HFFc6 (cell line): ENCODE measurements at places on chromosomes 11 and 22. TPM values are rescaled to one million over a fixed set of nuclear protein-coding genes. Genes with fewer than 3 reads are reported as not detected.

DNA sequence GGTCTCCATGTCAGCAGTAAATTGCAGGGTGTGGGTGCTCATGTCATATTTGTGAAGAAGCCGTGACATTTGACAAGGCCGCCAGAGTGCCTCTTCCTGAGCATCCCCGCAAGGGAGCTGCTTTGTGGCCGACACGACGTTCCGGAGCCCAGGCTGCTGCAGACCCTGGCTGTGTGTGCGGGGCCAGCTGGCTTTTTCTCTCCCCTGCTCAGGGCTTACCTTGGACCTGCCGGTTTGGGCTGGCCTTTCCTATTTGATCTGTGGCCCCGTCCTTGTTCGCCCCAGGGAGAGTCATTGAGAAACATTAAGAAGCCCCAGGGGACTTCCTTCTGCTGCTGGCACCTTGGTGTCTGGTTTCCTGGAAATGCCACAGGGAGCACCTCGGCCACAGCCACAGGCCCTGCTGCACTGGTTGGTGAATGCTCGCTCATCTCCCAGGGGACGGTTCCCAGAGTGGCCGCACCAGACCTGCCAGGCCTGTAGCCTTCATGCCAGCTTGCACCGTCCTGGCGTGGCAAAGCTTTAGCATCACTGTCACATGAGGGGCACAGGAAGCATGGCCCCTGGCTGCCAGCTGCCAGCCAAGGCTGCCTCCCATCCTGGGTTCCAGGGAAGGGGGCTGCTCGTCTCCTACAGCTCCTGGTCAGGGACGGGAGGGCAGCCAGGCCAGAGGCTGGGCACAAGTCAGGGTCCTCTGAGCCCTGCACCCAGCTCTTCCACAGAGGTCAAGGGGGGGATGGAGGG lies 5.4 kb downstream of the GRK2 start:
- no peak for DNase-seq

GRCh38 chr11:95732930-95733602 lies 56.5 kb downstream of the FAM76B start:
- DNase-seq: no peak

- DNase-seq: no peak
These were observed 1.0 kb downstream of the FUT4 start for GRCh38 chr11:94544646-94545263.

- no peak for DNase-seq
These were observed 23.5 kb downstream of the TMEM184B start for GRCh38 chr22:38249301-38249700.

- DNase-seq: peak; percentile 15
These were observed 13.1 kb upstream of the LYVE1 start for GRCh38 chr11:10581481-10582019.

GRCh38 chr11:122895563-122895962 lies 13.0 kb downstream of the JHY start:
- no peak for DNase-seq

GRCh38 chr11:117231842-117232091 lies at the start of gene PCSK7:
Gene PCSK7, minus strand, starts transcription at chr11:117232073. Its CDS starts 2,229 bp downstream, at chr11:117229844.
- DNase-seq: peak; percentile 48

- DNase-seq: no peak
These were observed 9.7 kb downstream of the MRGPRD start for GRCh38 chr11:68970921-68971636.

DNA sequence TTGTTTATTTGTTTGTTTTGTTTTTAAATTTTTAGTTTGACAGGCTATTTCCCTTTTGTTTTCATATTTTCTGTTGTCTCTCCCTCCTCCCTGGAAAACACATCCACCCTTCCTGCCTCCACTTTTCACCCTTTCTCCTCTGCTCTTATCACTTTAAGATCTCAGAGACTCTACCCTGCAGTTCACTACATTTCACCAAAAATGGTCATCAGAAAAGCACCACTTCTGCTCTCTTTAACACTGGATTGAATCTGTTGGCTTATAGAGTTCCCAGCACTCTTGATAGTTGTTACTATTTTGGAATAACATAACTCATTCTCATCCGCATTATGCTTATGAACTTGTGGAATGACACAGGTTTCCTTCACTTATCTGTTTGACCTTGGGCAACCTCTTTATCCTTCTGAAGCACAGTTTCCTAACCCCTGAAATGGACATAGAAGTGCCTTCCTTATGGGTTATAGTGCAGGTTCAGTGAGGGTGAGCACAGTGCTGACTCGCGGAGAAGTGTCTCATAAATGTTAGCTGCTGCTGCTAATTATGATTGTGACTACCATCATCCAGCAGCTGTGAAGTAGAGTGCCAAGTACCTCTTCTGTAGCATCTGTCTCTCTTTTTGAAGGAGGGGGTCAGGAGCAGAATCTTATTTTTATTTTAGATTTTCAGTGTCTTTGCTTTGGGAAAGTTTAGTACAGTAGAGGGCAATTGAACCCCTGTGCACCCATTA lies 15.0 kb downstream of the TEAD1 start:
- DNase-seq: no peak

DNA sequence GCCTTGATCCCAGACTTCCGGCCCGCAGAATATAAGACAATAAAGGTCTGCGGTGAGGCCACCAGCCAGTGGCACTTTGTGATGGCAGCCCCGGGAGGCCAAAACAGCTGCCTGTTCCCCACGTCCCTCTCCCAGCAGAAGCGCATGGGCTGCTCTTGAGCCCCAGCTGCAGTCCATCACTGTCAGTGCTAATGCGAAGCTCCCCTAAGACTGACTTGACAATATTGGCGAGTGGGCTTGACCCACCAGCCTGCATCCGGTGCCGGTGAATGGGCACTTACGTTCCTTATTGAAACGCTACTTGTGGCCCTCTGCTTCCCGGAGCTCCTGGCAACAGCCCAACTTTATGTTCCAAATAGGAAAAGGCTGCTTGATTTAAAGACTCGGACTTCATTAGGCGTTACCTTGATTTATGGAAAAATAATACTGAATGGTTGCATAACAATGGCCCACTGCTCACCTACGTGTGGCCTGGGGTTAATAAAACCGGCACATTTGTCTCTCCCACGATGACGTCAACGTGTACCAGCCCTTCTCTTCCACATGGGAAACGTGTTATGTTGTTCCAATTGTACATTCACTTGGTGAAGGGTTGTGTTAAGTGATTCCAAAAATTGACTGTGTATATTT lies 93.4 kb upstream of the SEPTIN5 start:
- no peak for DNase-seq

- DNase-seq: no peak
These were observed 301.9 kb upstream of the ZC3H12C start for GRCh38 chr11:109791337-109791736.

- DNase-seq: peak; percentile 48
These were observed 12.3 kb downstream of the NARS2 start for GRCh38 chr11:78562398-78562797.

DNA sequence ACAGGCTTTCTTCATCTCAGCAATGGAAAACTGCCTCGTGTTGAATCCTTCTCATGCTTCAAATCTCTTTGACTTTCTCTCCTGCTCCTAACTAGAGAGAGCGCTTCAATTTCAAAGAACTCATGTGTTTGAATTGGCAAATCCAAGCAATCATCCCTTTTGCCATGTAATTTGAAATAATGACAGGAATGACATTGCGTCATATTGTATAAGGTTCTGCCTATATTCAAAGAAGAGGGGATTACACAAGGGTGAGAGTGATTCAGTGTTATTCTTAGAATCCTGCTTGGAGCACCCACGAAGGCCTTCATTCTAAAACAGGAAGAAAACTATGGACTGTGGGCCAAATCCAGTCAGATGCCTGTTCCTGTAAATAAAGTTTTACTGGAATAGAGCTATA lies 720.6 kb downstream of the JRKL start:
- no peak for DNase-seq

Gene CASP5
- not detected in 3 replicates for total RNA-seq

Gene RASSF10
- total RNA-seq: not detected in 3 replicates

Gene TPH1
- total RNA-seq: not detected in 2 replicates

Gene LINC01488
- not detected in 3 replicates for total RNA-seq

Gene NAV2
- total RNA-seq: 12.4 to 27.1 TPM (median 20.1 TPM) in 3 replicates

Gene CLDN5
- not detected in 3 replicates for total RNA-seq

Gene CTSF
- total RNA-seq: 5.2 and 18.1 TPM in 2 replicates
